HS-27A (cell line): ENCODE measurements at places on chromosomes 5 and 9.

GRCh38 chr5:142794537-142794936 is 24.4 kb downstream of the ARHGAP26 start:
- no peak for DNase-seq

- DNase-seq = no peak
Observed at GRCh38 chr5:59115345-59115744, 532.5 kb downstream of the RAB3C start.

GRCh38 chr5:77972469-77973252 is 196.5 kb upstream of the TBCA start:
- no peak for DNase-seq

DNA sequence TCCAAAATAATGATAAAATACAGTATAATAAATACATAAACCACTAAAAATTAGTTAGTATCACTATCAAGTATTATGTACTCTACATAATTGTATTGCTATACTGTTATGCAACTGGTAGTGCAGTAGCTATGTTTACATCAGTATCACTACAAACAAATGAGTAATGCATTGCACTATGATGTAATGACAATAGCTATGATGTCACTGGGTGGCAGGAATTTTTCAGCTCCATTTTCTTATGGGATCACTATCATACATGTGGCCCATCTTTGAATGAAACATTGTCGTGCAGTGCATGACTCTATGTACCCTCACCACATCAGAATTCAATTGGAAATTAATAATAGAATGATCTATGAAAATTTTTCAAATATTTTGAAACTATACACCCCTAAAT is 201.3 kb downstream of the MPDZ start:
- no peak for DNase-seq

DNA sequence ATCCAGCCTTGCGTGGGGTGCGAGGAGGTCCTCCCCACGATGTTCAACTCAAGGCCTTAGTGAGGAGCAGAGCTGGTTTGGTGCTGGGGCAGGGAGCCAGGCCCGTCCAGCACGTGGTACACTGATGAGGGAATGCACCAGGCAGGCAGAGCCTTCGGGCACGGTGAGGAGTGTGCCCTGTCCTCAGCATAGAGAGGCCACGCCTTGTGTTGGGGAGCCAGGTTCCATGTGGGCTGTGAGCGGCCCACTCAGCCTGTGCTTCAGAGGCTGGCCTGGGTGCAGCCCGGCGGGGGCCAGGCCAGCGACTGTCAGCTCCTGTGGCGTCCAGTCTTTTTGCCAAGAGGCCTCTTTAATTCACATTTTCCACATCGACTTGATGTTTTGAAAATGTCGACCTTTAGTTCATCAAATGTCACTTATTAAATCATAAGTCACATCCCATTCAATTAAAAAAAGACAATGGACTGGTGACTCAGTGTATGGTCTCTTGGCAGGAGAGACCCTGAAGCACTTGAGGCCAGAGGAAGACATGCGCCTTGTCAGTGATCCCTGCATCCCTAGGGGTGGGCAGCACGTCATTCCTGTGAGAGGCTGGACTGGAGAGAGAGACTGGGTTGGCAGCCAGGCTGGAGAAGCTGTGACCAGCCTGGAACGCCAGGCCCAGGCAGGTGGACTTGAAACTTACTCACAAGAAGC is 21.7 kb downstream of the ERGIC1 start:
- DNase-seq = no peak

DNA sequence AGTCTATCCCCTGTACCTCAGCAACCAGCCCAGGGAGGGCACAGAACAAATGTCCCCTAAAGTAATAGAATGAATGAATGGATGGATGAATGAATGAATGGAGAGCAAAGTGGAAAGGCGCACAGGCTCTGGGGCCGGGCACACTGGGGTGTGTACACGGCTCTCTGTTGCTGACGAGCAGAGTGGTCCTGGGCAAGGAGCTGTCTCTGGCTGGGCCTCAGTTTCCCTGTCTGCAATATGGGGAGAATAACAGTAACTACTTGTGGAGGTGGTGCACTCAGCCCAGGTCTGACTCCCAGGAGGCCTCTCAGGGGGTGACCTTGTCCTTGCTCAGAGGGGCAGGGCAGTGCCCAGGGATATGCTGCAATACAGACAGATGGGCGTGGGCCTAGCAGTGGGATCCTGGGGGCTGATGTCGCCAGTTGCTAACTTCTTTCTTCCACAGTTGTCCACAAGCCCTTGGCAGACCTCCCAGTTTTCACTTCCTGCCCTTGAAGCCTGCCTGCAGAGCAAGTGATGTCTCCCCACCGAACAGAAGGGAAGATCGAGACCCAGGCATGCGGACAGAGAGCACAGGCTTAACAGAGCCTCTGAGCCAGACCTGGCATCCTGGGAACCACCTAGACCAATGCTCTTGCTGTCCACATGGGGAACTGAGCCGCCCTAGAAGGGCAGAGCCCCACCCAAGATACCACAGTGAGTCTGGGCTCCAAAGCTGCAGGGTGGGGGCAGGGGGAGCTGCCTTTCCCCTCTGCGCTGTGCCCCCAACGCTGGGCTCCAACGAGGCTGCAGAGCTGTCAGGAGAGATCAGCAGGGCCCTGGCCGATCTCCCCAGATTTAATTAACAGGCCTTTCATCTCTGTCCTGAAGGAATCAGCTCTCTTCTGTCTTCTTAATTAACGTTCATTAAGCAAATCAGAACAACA is 13.6 kb upstream of the LAMC3 start:
- peak; percentile 19 for DNase-seq

- no peak for DNase-seq
Observed at GRCh38 chr5:62288118-62288517, 17.9 kb upstream of the KIF2A start.

DNA sequence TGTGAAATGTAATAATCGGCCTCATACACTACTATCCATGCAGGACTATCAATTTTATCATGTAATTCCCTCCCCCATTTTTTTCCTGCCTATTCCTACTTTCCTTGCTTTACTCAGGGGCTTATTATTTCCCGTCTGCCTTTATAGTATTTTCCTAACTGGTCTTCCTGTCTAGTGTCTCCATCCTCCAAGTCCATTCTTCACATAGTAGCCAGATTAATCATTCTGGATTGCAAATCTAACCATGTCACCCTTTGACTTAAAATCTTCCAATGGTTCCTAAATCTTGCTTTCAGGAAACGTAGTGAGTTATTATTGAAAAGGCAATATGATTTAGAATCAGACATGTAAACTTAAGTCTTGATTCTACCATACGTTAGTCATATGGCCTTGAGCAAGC is 307.4 kb upstream of the HAPLN1 start:
- peak; percentile 46 for DNase-seq

GRCh38 chr5:136062366-136063274 is 33.8 kb downstream of the TGFBI start:
- DNase-seq = no peak

GRCh38 chr5:99032234-99033013 is 103.6 kb upstream of the CHD1 start:
- DNase-seq = peak; percentile 19

DNA sequence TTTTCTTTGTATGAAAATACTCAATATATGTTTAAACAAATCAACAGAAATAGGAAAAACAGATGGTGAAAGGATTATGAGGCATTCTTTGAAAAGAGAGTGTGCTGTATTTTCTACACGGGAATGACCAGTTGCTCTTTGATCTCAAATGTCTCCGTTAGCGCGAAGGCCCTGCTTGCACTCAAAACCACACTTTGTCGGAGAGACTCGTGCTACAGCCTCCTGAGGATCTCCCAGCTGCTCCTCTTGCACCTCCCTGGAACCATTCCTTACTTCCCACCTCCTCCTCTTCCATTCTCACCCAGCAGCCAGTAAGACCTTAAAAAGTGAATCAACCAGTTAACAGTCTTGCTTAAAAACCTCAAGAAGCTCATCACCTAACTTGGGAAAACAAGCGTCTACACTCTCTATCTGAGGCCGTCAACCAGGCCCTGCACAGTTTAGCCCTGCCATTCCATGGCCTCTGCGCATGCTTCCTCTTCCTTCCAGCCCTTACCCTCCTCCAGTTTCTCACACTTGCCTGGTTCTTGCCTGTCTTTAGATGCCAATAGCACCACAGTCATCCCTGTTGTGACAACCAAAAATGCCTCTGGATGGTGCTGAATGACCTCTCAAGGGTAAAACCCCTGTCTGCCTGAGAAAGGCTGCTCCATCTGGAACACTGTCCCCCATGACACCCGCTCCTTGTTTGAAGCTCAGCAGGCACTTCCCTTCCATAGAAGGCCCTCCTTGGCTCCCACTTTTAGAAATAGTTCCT is 594.7 kb upstream of the WWC1 start:
- no peak for DNase-seq

DNA sequence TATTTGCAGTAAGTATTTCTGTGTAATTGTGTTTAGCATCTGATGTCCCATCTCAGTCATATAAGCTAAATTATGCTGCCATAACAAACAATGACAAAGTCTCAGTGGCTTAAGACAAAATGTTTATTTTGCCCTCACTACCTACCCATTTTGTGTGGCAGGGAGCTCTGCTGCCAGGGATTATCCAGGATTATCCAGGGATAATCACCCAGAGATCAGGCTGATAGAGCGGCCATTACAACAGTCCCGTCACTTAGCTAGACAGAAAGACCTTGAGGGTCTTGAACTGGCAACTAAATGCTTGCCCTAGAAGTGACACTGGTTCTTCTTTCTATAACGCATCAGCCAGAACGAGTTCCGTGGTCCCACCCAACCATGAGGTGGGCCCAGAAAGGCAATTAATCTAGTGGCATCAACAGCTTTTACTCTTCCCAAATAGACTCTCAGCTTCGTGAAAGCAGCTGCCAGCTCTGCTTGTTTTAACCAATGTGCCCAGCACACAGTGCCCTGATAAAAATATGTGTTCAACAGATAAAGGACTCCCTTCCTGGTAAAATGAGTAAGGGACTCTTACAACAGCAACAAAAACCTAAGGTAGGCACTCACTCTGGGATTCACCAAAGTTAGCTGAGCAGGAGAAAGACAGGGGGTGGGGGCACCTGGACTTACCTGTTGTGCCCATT is 22.8 kb downstream of the CCDC69 start:
- no peak for DNase-seq

DNA sequence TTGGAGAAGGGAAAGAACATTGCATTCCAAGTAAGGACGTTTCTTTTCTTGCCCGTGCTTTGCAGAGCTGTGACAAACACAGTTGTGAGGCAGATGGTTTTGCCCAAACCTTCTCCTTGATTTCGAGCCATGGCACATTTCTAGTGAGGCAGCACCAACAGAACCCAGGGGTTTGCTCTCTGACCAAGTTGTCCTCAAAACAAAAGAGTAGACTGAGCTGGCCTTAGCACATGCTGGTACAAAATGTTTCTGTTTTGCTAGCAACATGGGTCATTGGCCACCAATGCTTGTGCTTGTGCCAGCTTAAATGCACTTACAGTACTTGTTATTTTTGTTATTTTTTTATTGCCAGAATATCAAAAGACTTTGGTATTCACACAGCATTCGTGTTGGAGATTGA is 328.8 kb downstream of the GADD45G start:
- no peak for DNase-seq

GRCh38 chr9:19030899-19031298 is 2.1 kb downstream of the SAXO1 start:
- no peak for DNase-seq

DNA sequence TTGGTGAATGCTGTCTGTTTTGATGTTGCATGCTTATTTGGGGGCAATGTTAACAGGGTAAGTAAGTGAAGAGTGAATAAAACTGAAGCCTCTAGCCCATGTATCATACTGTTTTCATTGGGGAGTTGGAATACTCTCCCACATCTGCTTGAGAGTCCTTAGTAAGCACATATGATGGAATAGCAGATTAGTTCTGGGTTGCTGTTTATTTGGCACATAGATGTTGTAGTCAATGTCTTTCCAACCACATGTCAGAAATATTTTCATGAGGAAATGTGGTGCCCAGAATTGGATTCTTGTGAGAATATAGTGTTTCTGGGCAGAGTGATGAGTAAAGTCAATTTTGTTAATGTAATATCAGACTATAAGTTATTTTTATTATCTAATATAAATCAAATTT is 611.7 kb upstream of the FTMT start:
- no peak for DNase-seq
